ENCODE measurements at places on chromosomes 12 and 14.

DNA sequence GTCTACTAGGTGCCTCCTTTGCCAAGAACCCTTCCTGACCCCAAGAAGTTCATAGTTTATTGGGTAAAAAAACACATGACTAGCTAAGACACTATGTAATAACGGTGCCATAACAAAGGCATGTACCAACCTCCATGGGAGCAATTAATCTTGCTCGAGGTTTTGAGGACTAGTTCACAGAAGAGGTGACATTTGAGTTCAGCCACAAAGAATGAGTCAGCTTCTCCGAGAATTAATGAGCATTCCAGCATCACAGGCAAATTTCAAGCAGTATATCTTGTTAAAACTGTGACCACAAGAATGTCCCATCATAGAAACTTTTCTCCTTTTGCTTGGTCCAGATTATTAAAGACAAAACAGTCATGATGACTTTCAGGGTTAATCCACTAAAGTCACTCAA, 113.0 kb upstream of the RAP1B start:
- DNase-seq: no peak

GRCh38 chr12:109446-109845, 42.9 kb downstream of the IQSEC3 start:
- DNase-seq: no peak

DNA sequence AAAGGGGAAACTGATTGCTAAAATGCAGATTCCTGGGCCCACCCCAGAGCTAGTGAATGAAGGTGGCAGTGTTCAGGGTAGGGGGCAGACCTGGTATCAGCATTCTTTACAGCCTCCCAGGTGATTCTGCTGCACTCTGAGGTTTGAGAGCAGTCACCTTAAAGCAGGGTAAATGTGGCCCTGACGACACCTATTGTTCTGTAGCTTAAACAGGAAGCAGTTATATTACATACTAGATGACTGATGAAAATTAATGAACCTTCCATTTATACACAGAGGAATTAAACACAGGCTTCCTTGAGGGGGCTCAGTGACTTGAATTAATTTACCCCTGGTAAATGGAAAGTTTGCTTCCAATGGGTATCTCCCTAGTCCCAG, 25.3 kb downstream of the NUAK1 start:
- DNase-seq: no peak

GRCh38 chr14:50541159-50541567, 8.8 kb upstream of the MAP4K5 start:
- DNase-seq: no peak

Data from stimulated activated CD8-positive, alpha-beta memory T cell treated with anti-CD3 and anti-CD28 coated beads, Interleukin-7, amount 100 ng/mL, for 1 hour (primary cell).